Effector CD4-positive, alpha-beta T cell (primary cell): ENCODE measurements at places on chromosomes 2 and 18.

DNA sequence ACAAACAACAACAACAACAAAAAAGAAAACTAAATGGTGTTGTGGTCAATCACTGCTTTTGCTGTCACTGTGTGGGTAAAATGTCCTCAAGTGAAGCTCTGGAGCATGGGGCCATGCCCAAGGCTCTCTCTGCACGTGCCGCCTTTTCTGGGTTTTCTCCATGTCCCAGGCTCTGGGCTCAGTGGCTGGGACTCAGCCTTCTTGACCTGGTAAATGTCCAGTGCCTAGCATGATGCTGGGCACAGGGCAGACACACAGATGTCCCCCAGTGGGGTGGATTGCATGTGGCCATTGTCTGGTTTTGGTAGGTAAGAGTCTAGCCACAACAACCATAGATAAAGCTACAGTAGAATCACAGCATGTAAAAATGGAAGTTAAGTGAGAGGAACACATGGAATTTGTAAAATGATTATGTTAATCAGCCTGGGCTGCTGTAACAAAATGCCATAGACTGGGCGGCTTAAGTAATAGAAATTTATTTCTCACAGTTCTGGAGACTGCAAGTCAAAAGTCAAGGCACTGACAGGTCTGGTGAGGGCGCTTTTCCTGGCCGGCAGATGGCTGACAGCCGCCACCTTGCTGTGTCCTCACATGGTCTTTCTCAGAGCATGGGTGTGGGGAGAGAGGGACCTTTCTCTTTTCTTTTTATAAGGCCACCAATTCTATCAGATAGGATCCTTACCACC lies 174.4 kb downstream of the ACOXL start:
- no peak for DNase-seq

GRCh38 chr2:156177654-156178053 lies 154.9 kb downstream of the NR4A2 start:
- DNase-seq: no peak

- no peak for DNase-seq
Observed at GRCh38 chr18:6221602-6222014, 193.1 kb downstream of the L3MBTL4 start.

DNA sequence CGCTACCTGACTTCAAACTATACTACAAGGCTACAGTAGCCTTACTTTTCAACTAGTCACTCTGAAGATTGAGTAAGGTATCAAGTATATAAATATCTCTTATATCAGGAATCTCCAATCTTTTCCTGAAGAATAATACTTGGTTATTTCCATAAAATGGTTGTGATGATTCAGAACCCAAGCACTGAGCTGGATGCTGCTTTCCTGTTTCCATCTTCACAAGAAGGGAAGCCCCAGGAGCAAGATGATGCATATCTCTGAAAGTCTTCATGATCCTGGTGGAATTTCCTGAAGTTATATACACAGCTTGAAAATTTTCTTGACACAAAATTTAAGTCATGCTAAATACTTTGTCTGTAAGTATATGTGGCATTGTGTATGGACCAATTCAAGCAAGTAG lies 243.9 kb upstream of the TANK start:
- DNase-seq: no peak

DNA sequence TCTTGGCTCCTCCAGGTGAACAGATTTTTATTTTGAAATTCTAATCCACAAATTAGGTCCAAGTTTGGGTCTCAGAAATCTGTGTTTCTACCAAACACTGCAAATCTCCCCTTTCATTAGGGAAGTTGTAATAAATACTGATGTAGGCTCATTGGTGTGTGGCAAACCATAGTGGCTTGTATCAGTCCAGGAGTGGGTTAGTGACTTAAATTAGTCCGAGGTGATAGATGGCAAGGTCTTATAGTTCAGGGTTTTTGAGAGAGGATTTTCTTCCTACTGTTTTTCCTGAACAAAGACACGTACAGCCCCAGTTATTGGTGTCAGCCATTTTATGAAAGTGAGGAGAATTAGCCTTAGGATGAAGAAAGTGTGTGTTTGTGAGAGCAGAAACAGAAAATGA lies 74.6 kb downstream of the RPRM start:
- DNase-seq: no peak

DNA sequence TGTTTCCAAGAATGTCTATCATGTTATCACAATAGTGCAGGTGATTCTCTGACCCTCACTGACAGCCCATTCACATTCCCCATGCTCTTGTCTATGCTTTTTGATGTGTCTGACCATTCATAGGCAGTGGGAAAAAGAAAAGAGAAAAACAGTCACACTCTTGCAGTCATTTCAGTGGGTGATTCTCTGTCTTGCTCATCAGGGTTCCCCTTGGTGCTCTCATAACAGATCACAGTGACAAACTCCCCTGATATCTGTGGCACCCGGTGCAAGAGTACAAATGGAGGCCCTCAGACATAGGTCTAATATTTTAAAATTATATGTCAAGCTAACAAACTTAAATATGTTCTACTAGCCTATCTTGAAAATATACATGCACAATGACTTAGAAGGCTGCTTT lies 72.7 kb upstream of the PPP1CB start:
- DNase-seq: no peak
